ENCODE measurements at places on chromosomes 11 and 22.

DNA sequence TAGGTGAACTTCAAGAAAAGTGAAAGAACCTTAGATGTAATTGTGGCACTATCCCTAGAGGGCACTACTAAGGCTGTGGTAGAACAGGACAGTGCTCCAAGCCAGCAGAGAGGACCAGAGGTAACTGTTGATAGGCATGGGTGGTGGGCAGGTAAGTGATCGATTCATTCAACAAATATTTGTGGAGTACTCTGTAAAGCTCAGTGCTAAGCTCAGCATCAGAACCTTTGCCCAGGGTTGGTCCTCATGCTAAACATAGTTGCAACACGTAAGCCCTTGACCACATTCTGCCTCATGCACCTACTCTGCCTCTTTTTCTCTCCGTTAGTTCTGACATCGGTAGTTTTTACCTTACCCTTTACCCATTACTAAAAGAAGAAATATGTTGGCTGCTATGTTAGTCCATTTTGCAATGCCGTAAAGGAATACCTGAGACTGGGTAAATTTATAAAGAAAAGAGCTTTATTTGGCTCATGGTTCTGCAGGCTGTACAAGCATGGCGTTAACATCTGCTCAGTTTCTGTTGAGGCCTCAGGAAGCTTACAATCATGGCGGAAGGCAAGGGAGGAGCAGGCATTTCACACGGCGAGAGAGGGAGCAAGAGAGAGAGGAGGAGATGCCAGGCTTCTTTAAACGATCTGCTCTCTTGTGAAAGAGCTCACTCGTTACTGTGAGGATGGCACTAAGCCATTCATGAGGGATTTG is 18.4 kb upstream of the NNMT start:
- DNase-seq, result no peak

DNA sequence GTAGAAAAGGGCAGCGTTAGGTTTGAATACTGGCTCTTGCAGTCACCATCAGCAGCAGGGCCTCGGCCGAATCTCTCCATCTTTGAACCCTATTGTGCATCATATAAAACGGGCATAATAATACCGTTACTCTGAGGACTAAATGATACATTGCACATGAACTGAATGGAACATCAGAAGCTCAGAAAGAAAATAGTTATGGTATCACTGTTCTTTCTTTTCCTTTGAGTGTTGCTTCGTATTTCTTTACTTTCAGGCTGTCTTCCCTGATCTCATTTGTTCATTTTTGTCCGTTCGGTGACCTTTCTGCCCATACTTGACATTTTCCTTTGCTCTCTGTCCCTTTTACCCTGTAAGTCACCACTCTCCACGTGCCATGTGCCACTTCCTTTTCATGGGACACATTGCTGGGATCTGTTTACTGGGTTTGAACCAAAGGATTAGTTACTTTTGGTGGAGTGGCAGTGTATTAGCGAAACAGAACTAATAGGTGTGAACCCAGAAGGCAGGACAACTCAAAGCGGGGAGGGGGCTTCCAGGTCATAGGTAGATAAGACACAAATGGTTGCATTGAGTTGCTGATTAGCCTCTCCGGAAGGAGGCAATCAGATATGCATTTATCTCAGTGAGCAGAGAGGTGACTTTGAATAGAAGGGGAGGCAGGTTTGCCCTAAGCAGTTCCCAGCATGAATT is 717 bp upstream of the ZNF202 start:
- no peak for DNase-seq

DNA sequence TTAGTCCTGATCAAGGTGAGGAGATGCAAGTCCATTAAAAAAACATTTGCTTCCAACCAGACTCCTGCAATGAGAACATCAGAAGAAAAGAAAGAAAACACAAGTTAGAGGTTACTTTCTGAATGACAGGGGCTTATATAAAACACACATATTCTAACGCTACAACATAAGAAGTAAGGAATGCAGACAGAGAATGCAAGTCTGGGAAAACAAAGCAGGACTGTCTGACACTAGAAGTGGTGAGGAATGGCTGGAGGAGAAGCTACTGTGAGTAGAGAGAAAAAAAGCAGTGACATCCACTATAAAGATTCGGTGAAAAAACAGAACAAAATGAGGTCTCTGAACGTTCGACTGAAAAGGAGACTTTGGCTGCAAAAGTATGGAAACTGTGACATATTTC is 12.3 kb downstream of the TMEM216 start:
- no peak for DNase-seq

GRCh38 chr11:85902353-85902752 is 47.2 kb downstream of the CCDC83 start:
- no peak for DNase-seq
